Heart left ventricle (tissue), 16 donors: ENCODE measurements at places on chromosomes 2 and 18. TPM values are rescaled to one million over a fixed set of nuclear protein-coding genes. Genes with fewer than 3 reads are reported as not detected.
A peak's percentile ranks its signal among the peaks of the same experiment; 100 is the strongest.

DNA sequence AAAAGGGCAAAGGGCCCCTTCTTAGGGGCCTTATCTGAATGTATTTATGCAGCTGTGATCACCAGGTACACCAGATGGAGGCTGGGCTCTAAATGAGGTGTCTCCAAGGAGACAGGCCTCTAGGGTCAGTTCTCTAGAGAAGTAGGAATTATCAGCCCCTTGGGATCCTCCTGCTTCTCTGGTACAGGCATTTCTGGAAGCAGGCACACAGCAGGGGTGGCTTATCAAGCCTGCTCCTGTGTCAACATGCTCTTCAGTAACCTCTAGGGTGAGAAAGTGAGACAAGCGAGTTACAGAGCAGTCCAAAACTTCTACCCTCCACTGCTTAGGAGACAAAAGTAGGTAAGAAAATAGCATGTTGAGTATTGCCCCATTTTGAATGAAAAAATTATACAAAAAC lies 13.8 kb downstream of the TPGS2 start:
- no peak overlapping the region for H3K4me3 ChIP-seq
- DNase-seq, result no peak

GRCh38 chr2:174965992-174966744 lies 39.0 kb downstream of the CHN1 start:
- peak overlapping the region; percentile 12 for H3K27ac ChIP-seq
- no peak overlapping the region for H3K4me3 ChIP-seq
- no peak for DNase-seq
- no peaks in the 10 kb centered on the region for H3K36me3 ChIP-seq

- H3K36me3 ChIP-seq, result peaks cover 95% of the 10 kb centered on the region
- no peaks in the 10 kb centered on the region for H3K27me3 ChIP-seq
- H3K4me3 ChIP-seq, result no peak overlapping the region
- no peak for DNase-seq
Observed at GRCh38 chr18:13756261-13756660, 29.8 kb downstream of the RNMT start.

DNA sequence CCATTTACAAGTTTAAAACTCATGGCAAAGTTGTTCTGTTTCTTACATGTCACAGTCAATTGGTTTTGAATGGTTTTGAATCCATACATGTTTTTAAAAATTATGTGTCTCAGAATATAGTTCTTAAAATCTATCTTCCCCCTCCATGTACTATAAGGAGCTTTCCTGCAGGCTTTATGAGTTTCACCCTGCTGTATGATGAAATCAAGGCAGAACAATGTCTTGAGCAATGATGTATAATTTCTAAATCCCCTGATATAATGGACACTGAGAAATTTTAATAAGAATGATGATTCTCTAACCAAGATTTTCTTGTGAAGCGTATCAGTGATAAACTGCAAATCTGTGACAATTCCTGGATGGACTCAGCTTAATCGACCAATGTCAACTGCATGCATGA lies 10.6 kb upstream of the ZNF516 start:
- no peaks in the 10 kb centered on the region for H3K27me3 ChIP-seq
- H3K4me3 ChIP-seq, result no peak overlapping the region
- DNase-seq, result no peak
- H3K4me1 ChIP-seq, result no peaks in the 10 kb centered on the region

- no peaks in the 10 kb centered on the region for H3K4me1 ChIP-seq
- no peak overlapping the region for H3K27ac ChIP-seq
- H3K27me3 ChIP-seq, result no peaks in the 10 kb centered on the region
- no peaks in the 10 kb centered on the region for H3K36me3 ChIP-seq
- no peak for DNase-seq
Observed at GRCh38 chr2:143844986-143845385, 674.9 kb downstream of the ZEB2 start.

Gene REG3G
- total RNA-seq, result not detected

Gene GULP1
- 4.7 TPM for total RNA-seq

Gene EFEMP1
- 54.2 TPM for total RNA-seq

Gene VIL1
- total RNA-seq, result not detected

Gene MBP
- total RNA-seq, result 47.9 TPM

Gene MAPRE3
- 27.4 TPM for total RNA-seq

Gene SCN1A
- not detected for total RNA-seq

Gene CYP27A1
- total RNA-seq, result 7.4 TPM
